ENCODE measurements at places on chromosomes 12 and 14. TPM values are rescaled to one million over a fixed set of nuclear protein-coding genes. Genes with fewer than 3 reads are reported as not detected.

Gene APOF
- total RNA-seq, result not detected

Gene KRT1
- total RNA-seq, result not detected

Gene ANO4
- not detected for total RNA-seq

Gene GALNT16
- total RNA-seq, result 2.4 TPM

Gene ADAM20
- total RNA-seq, result not detected

Gene SVOP
- total RNA-seq, result not detected

Gene SLC24A4
- total RNA-seq, result 0.16 TPM

Gene KRT83
- 6.5 TPM for total RNA-seq

Gene GPR65
- not detected for total RNA-seq

Gene SPATA7
- 6.0 TPM for total RNA-seq

Gene FLVCR2
- total RNA-seq, result 5.8 TPM

Gene E2F7
- total RNA-seq, result 7.0 TPM

Gene FAM161B
- 1.5 TPM for total RNA-seq

Gene EPYC
- total RNA-seq, result not detected

Gene TROAP
- total RNA-seq, result 87.2 TPM

Gene SELPLG
- total RNA-seq, result 0.83 TPM

Gene LUM
- total RNA-seq, result 0.44 TPM

Gene TIMM9
- total RNA-seq, result 67.4 TPM

Gene DTX3
- 19.8 TPM for total RNA-seq

Gene C12orf75
- 123 TPM for total RNA-seq

Gene LTBR
- total RNA-seq, result 168 TPM

Gene KRT73
- total RNA-seq, result not detected
